ENCODE measurements at places on chromosomes 4 and X. TPM values are rescaled to one million over a fixed set of nuclear protein-coding genes. Genes with fewer than 3 reads are reported as not detected.

PCDH19 gene
- 0.05 TPM for total RNA-seq

EDA2R gene
- not detected for total RNA-seq

CYSLTR1 gene
- not detected for total RNA-seq

MAGEC2 gene
- total RNA-seq, result not detected

DNA sequence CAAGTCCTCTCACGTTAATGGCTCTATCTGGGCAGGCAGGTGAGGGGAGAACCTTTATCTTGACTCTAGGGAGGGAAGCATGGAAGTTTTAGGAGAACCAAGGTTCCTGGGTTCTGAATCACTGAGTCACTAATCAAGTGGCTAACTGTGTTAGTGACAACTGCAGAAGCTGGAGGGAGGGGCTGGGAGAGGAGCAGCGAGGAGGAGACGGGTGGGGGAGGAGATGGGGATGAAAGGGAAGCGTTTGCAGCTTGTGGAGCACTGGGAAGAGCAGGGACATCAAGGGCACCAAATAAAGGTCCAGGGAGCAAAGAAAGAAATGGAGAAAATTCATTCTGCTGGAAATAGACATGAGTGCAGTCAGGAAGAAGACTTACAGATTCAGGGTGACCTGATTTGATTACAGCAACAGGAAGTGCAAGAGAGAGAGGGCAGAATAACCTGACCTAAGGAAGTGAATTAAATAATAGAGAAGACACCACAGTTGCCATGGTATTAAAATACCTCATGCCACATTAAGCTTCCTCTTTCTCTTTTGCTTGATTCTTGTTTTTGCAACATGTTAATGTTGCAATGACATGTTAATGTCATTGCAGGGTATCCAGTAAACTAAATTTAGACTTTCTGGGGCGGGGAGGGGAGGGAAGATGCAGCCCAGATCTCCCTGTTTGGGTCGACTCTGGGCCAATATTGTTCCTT lies 4.5 kb upstream of the SETD7 start:
- peak; percentile 50 for DNase-seq

- no peak for DNase-seq
These were observed 31.6 kb downstream of the UBE2K start for GRCh38 chr4:39729557-39729956.

- DNase-seq, result no peak
These were observed 41.7 kb upstream of the CITED1 start for GRCh38 chrX:72347366-72347765.

DNA sequence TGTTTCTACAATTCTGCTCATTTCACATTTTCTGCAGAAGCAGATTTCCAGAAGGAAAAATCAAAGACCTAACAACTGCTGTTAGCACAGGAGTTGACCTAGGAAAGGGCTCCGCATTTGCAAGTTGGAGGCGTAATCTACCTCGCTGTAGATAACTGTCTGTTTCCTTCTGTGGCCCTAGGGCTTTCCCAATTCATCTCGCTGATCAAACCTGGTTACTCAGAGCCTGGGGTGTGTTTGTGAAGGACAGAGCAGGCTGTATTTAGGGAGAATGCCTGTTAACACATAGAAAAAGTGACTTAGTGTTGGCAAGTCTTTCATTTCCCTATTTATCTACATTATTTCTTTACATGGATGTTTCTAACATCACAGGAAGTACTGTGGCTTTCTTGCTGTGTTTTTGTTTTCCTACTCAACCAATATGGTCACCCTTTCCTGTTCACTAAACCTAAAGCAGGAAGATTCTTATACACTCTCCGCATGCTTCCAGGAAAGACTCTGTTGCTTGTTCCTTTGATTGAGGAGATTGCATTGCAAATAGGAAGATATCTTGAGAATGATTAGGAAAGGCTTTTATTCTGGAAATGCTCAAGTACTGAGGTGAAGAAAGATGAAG lies 40.5 kb downstream of the AGA start:
- DNase-seq, result no peak

DNA sequence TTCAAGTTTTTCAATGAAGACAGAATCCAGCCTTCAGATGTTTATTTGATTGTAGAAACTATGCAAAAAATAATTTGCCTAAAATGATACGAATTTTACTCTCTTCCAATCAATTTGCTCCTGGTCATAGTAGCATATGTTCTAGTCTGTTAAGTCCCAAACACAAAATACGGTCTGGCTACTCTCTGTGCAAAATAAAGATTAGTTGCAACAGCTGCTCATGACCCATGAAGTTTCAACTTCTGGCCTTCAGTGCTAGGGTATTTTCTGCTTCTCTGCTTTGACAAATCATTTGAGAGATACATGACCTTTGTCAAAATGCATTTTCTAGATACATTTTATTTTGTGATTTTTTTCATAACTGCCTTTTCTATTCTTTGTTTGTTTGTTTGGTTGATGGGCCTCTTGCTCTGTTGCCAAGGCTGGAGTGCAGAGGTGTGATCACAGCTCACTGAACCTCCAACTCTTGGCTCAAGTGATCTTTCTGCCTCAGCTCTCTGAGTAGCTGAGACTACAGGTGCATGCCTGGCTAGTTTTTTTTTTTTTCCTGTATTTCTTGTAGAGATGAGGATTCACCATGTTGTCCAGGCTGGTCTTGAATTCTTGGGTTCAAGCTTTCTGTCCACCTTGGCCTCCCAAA lies 55.2 kb downstream of the TACR3 start:
- DNase-seq, result no peak
